ENCODE measurements at places on chromosomes 1 and 21.

GRCh38 chr1:111628153-111628552 is 8.6 kb downstream of the RAP1A start:
- no peak for DNase-seq

DNA sequence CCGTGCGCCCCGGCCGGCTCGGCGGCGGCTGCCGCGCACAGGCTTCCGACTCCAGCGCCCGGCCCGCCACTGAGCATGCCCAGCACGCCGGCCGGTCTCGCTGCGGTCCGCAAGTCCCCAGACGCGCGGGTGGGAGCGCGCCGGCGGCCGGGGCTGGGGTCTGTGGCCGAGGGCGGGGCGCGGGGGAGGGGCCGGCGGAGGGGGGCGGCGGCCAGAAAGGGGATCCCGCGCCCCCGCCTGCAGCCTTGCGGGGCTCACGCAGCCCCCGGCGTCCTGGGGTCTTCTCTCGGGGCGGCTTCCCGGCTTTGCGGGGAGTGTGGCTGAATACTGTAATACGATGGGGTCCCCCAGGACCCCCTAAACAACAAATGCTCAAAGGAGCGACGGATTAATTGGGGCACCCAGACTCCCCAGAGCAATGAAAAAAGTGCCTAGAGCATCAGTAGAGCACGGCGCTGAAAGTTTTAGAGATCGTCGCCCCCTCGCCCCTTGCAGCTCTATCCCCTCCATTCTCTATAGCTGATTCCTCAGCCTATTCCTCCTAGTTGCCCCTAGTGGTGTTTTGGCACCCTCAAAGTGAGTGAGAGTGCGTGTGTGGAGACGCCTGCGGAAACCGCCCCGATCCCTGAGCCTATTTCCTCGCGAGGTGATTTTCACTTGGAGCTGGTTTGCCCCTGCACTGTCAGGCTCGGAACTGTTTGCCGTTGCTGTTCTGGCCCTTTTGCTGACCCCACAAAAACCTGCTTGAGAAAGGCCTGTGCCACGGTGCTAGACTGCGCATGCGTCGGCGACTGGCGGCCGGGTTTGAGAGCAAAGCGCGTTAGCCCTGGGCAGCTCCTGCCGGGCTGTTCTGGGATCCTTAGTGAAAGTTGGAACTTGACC is at the start of gene VAV3:
TSS of gene VAV3 (minus strand) at position 71 of the 882 bp plus-strand sequence. CDS start 311 bp downstream, outside the sequence.
- DNase-seq = no peak

GRCh38 chr1:237570530-237570929 is 320.2 kb downstream of the ZP4 start:
- DNase-seq = no peak

- DNase-seq = no peak
Observed at GRCh38 chr1:216686860-216687766, 36.1 kb downstream of the ESRRG start.

GRCh38 chr1:28233264-28233606 is 406 bp upstream of the DNAJC8 start:
- no peak for DNase-seq

- DNase-seq = no peak
Observed at GRCh38 chr1:228006034-228006785, 588 bp upstream of the WNT3A start.

DNA sequence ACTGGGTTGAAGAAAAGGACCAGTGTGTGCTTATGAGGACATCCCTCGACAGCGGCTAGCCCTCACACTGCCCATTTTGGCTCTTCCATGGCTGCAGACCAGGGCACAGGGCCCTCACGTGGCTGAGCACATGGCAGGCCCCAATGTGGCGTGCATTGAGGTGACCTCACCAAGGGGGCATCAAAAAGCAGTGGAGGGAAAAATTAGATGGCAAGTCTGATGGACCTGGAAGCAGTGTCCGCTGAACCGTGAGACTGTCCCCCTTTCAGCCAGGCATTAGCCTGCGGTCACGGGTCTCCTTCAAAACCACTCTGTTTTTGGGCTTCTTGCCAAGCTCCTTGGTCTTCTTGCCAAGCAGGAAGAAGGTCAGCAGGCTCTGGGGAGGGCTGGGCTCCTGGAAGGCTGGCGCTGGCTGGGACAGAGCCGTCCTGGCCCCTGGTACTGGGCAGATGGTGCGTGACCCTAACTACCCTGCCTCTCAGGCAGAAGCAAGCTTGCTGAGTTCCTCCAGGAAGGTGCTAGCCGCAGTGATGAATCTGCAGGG is 30.8 kb downstream of the TRIM67 start:
- DNase-seq = no peak

DNA sequence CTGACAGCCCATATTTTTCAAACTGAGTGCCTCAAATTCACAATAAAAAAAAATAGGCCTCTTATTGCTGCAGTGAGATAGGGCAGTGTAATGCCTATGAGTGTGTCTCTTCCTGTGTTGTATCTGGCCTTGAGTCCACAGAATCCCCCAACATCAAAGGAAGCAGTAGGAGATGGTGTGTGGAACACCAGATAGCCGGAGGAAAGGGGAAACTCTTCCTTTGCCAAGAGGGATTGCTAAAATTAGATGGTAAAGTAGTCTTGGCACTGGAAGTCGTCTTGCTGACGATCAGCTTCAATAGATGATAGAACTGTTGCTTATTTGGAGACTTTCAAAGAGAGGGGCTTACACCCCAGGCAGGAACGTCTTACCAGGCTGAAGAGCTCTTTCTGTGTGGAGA is 51.8 kb downstream of the RUNX1 start:
- DNase-seq = no peak

DNA sequence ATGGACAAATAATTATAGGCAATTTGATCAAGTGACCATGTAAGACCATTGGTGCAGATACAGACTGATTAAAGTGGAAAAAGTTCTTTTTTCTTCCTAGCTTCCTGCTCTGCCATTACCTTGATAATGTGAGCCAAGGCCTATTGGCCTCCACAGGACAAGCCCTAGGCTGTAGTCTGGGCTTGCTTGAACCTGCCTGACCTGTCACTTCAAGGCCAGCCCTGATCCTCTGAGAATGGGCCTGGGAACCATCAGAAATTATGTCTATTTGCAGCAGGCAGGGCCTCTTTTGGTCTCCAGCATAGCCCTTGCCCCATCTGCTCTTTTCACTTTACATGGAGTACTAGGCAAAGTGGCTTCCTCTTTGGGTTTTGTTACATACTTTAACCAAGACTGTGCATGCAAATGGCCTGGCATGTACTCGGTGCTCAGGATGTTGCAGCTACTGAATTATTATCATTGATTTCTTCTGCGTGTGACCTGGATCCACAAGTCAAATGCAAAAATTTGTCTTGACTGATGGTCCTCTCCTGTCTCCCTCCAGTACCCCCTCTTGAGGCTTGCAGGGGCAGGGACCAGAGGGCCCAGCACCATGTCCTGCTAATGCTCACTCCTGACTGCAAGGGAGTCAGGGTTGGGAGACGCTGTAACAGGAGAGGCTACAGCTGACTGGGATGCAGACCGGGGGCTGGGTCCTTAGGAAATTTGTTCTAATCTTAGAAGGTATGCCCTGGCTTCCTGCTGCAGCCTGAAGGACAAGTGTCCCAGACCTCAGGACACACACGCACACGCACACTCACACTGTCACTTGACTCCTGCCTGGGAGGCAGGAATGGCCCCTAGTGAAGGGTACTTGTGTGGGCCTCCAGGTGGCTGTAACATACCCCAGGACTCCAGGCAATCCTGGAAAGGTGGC is 39.4 kb downstream of the RCSD1 start:
- no peak for DNase-seq

GRCh38 chr1:11648039-11648438 is 6.2 kb downstream of the FBXO2 start:
- DNase-seq = no peak

- DNase-seq = no peak
Observed at GRCh38 chr1:94746635-94747525, 73.3 kb upstream of the SLC44A3 start.

DNA sequence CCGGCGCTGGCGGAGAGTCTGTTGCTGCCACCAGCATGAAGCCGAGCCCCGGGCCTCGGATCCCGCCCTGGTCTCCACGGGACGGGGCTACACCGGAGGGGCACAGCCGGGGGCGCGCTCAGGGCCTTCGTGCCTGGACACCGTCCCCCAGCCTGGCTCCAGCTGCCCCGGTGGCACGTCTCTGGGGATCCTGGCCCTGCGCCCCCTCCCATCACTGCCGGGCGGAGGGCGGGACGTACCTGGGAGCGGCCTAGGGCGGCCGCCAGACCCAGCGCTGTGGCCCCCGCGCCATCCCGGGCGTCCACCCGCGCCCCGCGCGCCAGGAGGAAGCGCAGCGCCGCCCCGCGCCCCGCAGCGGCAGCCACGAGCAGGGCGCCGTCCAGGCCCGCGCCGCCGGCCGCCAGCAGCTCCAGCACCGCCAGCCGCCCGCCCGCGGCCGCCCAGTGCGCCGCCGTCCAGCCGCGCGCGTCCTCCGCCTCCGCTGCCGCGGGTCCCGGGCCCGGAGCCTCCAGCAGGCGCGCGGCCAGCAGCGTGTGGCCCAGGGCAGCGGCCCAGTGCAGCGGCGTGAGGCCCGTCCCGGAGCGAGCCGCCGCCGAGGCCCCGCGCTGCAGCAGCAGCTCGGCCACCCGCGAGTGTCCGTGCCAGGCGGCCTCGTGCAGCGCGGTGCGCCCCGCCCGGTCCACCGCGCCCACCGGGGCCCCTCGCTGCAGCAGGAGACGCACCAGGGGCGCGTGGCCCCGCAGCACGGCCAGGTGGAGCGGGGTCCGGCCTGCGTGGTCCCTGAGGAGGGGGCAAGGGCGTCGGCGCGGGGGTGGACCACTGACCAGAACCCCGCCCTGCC is 1.0 kb downstream of the ANKRD65 start:
- no peak for DNase-seq

DNA sequence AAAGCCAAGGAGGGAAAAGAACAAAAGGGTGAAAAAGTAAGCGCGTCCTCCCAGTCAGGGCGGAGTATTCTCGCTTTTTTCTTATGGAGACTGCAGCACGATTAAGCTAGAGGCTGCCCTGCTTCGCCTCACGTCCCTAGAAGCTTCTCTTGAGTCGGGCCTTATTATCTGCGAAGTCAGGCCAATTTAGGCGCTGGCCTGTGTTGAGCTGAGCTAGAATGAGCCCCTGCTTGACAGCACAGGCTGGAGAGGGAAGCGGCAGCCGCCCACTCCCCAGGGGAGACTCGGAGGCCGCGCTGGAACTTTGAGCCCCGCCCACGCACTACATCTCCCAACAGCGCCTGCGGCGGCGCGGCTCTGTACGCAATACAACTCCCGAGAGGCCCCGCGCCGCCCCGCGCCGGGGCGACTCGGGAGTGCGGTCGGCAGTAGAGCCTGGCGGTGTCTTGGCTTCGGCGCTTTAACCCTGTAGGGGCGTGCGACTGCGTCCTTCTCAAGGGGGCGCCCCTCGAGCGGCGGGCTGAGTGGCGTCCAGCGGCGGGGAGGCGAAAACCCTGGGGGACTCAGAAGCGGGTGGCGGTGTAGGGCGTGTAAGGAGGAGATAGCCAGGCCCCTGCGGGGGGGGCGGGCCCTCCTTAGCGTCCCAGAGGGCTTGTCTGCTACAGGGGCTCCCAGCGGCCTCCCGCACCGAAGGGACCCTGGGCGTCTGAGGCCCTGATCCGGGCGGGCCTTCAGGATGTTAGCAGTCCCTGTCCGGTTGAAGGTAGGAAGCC is 888 bp downstream of the ZNF436 start:
- DNase-seq = peak; percentile 64

DNA sequence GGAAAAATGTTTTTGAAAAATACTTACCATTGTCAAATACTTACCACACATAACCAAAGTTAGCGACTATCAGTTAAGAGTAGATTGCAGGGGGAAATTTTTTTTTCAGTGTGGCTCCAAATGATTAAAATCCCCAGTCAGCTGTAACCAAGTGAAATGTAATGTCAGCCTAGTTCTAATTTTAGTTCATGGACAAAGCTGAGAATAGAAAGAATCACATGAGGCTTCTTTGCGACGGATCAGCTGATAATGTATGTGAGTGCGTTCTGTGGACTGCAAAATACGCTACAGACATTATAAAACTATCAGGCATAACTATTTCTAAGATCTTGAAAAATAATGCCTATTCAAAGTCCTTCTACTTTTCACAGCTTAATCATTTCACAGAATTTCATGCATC is at the start of gene LRRC39:
TSS of gene LRRC39 (minus strand) at position 166 of the 400 bp plus-strand sequence. CDS start 9,740 bp downstream, outside the sequence.
- no peak for DNase-seq

Data from AG04450 (cell line).